ENCODE measurements at places on chromosomes 1 and 21. TPM values are rescaled to one million over a fixed set of nuclear protein-coding genes. Genes with fewer than 3 reads are reported as not detected.

The CASQ1 gene
- polyA plus RNA-seq: not detected

The CTSE gene
- not detected for polyA plus RNA-seq

The CDA gene
- polyA plus RNA-seq: 0.59 TPM

The CHAF1B gene
- 0.37 TPM for polyA plus RNA-seq

The SYCP1 gene
- polyA plus RNA-seq: not detected

DNA sequence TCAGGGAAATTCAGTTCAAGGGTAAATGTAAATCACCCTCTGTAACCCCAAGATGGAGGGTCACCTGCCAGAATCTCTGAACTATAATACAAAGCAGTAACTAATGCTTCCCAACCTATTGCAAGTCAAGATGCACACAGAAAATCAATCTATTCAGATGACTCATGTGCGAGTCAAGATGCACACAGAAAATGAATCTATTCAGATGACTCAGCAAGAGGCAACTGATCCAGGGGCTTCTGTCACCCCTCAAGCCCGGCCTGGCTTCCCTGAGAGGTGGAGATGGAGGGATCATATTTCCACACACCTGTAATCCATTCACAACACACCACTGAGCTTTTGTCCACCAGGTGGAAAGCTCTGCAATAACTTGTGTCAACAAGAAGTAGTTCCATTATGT, 17.4 kb upstream of the HIVEP3 start:
- DNase-seq: no peak

DNA sequence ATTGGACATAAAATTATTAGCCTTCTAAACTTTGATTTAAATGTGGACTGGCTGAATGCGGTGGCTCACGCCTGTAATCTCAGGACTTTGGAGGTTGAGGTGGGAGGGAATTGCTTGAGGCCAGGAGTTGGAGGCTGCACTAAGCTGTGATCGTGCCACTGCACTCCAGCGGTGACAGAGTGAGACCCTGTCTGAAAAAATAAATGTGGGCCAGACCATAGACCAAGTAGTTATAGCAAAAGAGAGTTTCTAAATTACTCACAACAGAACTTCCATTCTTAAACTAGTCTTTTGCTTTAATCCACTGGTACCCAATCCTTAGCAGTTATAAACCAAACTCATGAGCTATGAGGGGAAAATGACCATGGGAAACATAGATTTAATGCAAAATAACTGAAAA, 35.2 kb downstream of the RAP1A start:
- DNase-seq: no peak

DNA sequence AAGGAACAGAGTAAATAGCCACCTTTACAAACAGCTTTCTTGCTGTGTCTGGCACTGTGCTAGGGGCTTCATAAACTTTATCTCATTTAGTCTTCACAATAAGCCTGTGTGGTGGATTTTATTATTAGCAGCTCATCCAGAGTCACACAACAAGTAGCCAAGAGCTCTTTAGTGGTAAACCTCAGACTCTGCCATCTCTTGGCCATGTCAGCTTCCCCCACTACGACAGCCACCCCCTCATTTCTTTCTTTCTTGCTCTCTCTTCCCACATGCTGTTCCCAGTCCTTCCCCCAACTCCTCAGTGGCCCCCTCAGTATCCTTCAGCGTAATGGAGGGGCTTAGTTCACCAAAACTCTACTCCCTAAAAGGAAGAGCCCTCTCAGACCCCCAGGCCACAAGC, 1.2 kb upstream of the ZNF683 start:
- no peak for DNase-seq

- no peak for DNase-seq
These were observed 33.6 kb downstream of the SLC2A1 start for GRCh38 chr1:42924851-42925760.

- no peak for DNase-seq
These were observed 3.8 kb downstream of the ARV1 start for GRCh38 chr1:230982696-230983095.

- no peak for DNase-seq
These were observed 57.1 kb upstream of the DR1 start for GRCh38 chr1:93288558-93288957.

DNA sequence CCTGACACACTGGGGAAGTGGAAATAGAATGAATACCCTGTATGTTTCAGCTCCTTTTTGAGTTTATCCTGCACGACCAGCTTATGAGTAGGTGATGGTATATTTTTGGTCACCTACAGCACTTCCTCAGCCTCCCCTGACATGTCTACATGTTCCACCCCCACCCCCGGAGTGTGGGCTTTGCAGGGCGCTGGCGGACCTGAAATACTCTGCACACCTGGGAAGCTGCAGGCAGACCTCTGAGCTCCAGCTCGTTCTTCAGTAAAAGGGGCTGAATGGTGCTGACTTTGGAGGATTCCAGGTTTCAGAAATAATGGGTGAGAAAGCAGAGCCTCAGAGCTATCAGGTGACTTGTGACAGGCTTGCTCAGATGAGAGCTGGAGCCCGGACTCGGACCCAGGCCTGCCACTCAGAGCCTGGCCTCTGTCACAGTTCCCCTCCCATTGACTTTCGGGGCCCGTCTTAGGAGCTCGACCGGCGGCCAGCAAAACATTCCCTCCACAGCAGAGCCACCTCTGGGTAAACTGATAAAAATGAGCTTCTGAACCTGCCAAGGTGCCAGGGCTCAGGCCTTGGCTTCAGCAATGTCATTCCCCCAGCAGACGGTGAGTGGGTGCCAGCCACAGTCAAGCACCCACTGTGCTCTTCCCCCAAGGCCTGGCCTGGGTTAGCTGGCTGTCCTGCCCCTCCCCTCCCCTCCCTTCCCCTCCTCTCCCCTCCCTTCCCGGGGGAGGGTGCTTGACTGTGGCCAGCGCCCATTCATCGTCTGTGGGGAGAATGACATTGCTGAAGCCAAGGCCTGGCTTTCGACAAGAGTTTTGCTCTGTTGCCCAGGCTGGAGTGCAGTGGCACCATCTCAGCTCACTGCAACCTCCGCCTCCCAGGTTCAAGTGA, 30.1 kb downstream of the DOP1B start:
- DNase-seq: no peak

DNA sequence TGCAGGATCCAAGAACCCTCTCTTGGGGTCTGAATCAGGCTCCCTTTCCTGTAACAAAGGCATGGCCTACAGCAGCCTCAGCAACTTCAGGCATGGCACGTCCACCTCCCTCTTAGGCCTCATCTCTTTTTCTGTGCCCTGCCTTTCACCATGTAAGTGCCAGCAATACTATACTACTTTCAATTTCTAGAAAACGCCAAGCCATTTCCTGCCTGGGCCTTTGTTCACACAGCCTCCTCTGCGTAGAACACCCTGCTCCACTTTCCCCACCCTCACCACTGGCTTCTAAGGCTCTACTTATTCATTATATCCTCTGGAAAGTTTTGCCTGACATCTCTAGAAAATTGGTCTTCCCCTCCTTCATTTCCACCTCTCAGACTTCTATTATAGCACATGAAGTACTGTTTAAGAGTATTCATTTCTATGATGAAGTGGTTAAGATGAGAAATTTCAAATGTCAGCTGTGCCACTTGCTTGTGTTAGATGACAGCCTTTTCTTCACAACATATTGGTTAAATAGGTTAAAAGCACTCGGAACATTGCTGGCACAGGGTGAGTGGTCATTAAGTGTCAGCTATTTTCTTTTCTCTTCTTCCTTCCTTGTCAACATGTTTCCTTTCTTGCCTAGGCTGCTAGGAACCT, 41.6 kb upstream of the VWA5B1 start:
- DNase-seq: no peak

GRCh38 chr1:167489571-167490340, 28.6 kb downstream of the CD247 start:
- DNase-seq: no peak

DNA sequence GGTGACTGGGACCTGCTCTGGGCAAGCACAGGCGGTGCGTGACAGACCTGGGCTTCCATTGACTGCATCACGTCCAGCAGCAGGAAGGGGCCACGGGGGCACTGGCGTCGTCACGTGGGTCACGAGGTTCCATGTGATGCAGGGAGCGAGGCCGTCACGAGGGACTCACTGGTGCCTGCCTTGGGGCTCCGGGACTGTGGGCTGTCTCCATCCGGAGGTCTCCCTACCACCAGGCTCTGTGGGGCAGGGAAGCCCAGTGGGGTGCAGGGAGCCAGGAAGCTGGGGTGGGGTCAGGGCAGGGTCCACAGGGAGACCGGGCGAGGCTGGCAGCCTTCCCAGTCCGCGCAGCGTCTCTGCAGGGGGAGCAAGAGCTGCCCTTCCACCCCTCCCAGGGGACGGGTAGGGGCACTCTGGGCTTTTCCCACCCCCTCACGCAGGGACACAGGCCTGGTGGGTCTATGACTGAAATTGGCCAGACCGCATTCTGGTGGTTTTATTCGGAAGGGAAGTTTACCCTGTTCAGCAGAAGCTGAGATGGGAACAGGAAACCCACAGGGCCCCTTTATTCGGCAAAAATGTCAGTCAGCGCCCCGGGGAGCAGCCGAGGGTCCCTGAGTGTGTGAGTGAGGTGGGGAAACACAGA, 416 bp upstream of the TNFRSF14 start:
- DNase-seq: peak; percentile 85

- DNase-seq: no peak
These were observed 18.4 kb downstream of the PDXK start for GRCh38 chr21:43737158-43737950.

DNA sequence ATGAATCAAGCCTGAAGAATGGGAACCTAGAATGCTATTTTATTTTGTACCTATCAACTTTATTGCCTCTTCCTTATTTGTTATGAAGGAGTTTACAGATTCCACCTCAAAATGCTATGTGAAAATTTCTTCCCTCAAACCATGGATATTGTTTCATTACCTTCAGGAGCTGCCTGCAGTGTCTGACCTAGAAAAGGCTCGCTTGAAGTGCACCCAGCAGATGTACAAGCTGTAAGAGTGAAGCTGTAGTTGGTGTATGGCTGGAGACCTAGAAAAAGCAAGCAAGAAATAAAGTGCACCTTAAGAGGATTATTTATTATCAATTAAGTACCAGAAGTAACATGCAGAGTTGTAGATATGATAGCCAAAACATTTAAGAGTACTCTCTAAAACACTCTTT, 199.4 kb downstream of the KCTD3 start:
- no peak for DNase-seq

- DNase-seq: no peak
These were observed 4.9 kb downstream of the MTHFR start for GRCh38 chr1:11800756-11801433.

DNA sequence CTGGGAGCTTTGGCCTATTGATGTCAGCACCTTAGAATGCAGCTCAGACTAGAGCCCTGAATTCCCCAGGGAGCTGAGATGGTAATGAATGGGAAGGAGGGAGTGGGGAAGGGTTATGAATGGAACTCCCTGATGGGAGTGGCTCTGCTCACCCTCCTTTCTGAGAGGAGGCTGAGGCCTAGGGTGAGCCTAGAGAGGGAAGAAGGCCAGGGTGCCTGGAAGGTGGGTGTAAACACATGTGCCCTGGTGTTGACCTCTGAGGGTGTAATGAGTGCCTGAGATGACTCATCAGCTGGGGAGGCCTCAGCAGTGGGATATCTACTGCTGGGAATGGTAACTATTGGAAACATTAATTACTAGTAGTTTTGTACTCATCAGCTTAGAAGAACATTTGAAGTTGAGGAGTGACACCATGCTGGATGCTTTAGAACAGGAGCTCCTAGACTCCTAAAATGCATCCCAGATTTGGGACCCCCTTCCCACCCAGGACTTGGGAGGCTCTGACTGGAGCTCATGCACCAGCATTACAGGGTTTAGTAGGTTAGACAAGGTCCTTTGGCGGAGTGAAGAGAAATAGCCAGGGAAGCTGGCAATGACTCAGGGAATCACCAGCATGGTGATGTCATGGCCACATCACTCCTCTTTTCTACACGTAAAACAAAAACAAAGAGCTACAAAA, 16.0 kb upstream of the PIGV start:
- no peak for DNase-seq

DNA sequence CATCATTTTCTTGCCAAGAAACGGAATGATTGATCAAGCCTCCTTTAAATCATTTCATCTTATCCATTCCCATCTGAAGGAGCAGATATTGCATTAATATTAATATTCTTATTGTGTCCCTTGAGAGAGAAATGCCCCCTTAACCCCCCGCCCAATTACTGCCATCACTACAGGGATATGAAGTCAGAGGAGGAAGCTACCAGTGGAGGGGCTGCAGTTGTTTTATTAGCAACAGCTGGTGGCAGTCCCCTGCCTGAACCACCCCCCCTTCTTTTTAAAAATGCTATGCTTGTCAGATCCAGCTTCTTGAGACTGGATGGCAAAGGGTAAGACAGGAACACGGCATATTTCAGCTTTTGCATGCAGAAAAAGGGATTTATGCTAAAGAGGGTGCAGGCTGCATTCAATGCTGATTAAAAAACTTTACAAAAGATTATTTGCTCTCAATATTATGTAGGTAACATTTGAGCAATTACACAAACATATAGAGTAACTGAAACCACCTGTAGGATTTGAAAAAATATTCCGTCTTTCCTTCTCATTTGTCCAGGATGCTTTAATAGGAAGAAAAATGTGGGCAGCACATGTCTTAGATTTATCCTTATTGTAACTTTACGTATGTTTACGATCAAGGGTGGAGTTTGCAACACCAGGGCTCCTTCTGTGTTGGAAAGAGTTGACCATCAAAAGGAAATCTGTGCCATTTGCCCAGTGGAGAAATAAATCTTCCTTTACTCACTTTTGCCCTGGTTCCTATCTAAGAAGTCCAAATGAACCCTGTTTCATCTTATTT, 77.7 kb downstream of the ZBTB18 start:
- DNase-seq: no peak

DNA sequence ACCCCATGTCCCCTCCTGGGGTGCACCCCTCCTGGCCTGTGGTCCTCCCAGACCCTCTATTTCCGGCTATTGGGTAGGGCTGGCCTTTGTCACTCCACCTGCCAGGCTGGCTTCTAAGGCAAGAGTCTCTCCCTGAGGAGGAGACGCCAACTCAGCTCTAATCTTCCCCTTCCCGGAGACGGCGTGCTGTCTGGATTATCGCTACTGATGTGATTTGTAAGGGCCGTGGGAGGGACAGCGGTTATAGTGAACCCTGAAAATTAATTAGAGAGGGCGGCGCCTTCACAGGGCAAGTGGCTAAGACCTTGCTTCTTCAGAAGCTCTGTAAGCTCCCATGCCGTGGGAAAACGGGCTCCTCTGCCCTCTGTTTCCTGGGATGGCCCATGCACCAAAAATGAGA, 207.0 kb upstream of the VAMP3 start:
- DNase-seq: no peak

- no peak for DNase-seq
These were observed 25.6 kb downstream of the TRABD2B start for GRCh38 chr1:47971385-47972160.

GRCh38 chr1:167617153-167618147, 12.6 kb upstream of the RCSD1 start:
- DNase-seq: peak; percentile 92
